T-helper 2 cell treated with Interferon-gamma antibody and Interleukin-4, amounts not matched to agents 100 ng/mL and 5 ng/mL, for 36 hours (primary cell): ENCODE measurements at places on chromosomes 1 and 21. TPM values are rescaled to one million over a fixed set of nuclear protein-coding genes. Genes with fewer than 3 reads are reported as not detected.

Gene NPR1
- not detected in 2 replicates for total RNA-seq

Gene SPOCD1
- not detected in 2 replicates for total RNA-seq

Gene ELAPOR1
- 5.6 and 5.9 TPM in 2 replicates for total RNA-seq

Gene TARBP1
- 52.5 and 55.8 TPM in 2 replicates for total RNA-seq

Gene KDF1
- total RNA-seq, result not detected in 2 replicates

Gene ACTA1
- 0.16 TPM in 1 of 2 replicates, not detected in the other for total RNA-seq

Gene RIPK4
- not detected in 2 replicates for total RNA-seq

Gene PROK1
- not detected in 2 replicates for total RNA-seq

Gene NFIA
- 0.16 and 0.20 TPM in 2 replicates for total RNA-seq

Gene FAM131C
- 0.41 and 0.45 TPM in 2 replicates for total RNA-seq

Gene LEFTY2
- not detected in 2 replicates for total RNA-seq

Gene P3H1
- total RNA-seq, result 38.1 and 39.3 TPM in 2 replicates

Gene TSPEAR
- not detected in 2 replicates for total RNA-seq

Gene ADAM30
- total RNA-seq, result not detected in 2 replicates

Gene OR14K1
- not detected in 2 replicates for total RNA-seq

Gene RPTN
- total RNA-seq, result not detected in 2 replicates

Gene CD1B
- not detected in 2 replicates for total RNA-seq

Gene CFHR5
- total RNA-seq, result not detected in 2 replicates

Gene SEC16B
- not detected in 2 replicates for total RNA-seq

Gene SPATC1L
- 8.2 and 9.4 TPM in 2 replicates for total RNA-seq

Gene CADM3
- not detected in 2 replicates for total RNA-seq

Gene UBL4B
- not detected in 2 replicates for total RNA-seq

Gene KRTAP21-1
- total RNA-seq, result not detected in 2 replicates

Gene SHISAL2A
- 6.1 and 8.4 TPM in 2 replicates for total RNA-seq

Gene FAM110D
- not detected in 2 replicates for total RNA-seq

Gene ADGRB2
- total RNA-seq, result 0.30 and 0.32 TPM in 2 replicates

Gene CELSR2
- total RNA-seq, result 3.7 TPM in 2 replicates

Gene PCSK9
- 0.07 TPM in 2 replicates for total RNA-seq

Gene AJAP1
- total RNA-seq, result 0.07 TPM in 1 of 2 replicates, not detected in the other

Gene TRIM63
- total RNA-seq, result not detected in 2 replicates

Gene FCER1A
- not detected in 2 replicates for total RNA-seq

Gene RNF186
- not detected in 2 replicates for total RNA-seq

Gene GNAT2
- total RNA-seq, result not detected in 2 replicates

Gene EXTL2
- 2.7 and 3.2 TPM in 2 replicates for total RNA-seq

Gene MPZL1
- total RNA-seq, result 17.0 TPM in 2 replicates

Gene OR10J1
- not detected in 2 replicates for total RNA-seq

Gene CSF3R
- 0.93 and 1.2 TPM in 2 replicates for total RNA-seq

Gene TCHH
- total RNA-seq, result 0.07 and 0.11 TPM in 2 replicates
